ENCODE measurements at places on chromosomes 2 and 18.

DNA sequence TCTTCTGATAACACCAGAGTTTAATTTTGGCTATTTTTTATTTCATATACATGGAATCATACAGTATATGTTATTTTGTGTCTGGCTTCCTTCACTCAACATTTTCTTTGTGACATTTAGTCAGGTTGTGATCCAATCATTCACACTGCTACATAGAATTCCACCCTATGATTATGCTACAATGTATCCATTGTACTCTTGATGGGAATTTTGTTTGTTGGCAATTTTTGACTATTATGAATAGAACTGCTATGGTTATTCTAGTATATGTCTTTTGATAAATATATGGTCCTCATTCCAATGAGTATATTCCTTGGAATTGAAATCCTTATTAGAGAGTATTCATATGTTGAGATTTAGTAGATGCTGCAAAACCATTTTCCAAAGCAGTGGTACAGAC lies 936.4 kb upstream of the CHAC2 start:
- no peak for DNase-seq

GRCh38 chr2:205722283-205722918 lies 40.1 kb downstream of the NRP2 start:
- DNase-seq = no peak

DNA sequence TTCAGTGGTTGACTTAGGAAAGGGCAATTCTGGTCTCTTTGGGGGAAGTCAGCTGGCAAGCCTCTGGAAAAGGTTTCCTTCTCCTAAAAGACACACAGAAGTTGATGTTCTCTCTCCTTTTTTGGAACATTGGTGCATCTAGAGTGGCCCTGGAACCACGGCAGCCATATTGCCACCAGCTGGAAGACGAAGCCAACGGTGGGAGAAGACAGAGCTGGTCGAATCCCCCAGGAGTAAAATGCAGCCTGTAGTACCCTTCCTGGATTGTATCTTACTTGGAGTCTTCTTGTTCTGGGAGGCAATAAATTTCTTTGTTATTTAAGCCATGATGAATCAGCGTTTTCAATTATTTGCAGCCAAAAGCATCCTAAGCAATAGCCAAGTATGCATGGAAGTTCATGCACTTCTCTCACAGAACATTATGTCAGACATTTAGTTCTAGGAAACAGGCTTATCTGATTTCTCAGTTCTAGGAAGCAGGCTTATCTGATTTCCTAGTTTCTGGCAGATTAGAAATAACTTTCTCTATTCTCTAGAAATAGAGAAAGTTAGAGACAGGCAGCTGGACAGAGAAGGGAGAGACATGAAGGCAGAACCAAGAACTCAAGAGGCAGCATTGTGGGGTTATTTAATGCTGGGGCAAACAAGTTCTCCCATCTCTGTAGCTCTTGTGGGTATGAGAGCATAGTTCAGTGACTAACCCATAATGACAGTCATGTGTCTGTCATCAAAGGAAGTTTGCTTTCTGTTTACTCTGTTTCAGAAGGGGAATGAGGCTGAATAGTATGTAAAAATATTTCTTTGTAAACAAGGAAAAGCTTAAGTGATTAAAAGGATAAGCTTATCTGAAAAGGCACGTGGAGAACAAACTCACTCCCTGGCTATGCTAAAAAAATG lies 40.5 kb upstream of the NABP1 start:
- DNase-seq = peak; percentile 69

DNA sequence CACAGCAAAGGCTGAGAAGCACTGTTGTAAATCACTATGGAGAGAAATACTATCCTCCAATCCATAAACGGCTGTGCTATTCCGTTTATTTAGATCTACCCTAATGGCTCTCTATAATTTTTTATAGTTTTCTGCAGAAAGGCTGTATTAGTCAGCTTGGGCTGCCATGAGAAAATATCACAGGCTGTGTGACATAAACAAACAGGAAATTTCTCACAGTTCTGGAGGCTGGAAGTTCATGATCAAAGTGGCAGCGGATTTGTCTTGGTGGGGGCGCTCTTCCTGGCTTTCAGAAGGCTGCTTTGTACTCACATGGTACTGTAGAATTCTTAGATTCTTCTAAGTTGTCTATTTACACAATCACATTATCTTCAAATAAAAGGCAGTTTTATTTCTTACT lies 44.1 kb downstream of the C1D start:
- DNase-seq = no peak

DNA sequence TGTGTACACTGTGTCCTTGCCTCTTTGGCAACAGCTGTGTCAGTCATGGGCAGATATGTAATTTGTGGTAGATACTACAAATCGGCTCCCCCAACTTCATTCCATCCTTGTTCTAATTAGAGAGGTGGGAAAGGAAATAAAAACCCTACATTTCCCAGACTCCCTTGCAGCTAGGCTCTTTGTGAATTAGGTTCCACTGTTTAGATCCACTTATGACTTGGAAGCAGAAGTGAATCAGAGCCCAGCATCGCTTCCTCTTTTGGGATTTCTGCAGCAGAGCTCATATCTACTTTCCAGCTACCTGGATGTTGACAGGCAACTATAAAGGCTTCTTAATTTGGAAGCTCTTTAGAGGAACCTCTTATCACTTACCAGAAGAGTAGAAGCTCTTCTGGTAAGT lies 34.1 kb upstream of the NARS1 start:
- DNase-seq = no peak

DNA sequence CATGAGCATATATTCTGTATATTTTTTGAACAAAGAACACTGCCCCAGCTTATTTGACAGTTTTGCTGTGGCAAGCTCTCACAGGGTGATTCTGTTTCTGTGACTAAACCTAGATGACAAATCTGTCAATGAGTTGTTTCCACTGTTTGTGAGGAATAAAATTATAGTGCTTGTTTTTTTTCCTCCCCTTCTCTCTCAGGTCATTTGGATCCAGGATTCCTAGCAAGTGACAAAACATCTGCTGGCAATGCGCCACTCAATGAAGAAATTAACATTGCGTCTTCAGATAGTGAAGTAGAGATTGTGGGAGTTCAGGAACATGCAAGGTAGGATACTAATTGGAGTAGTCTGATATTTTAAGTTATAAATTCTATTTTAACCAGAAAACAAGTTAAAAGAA lies 149.3 kb downstream of the HAUS1 start:
- DNase-seq = no peak

- DNase-seq = no peak
These were observed 38.1 kb upstream of the SOCS6 start for GRCh38 chr18:70250781-70251180.

- DNase-seq = no peak
These were observed 26.4 kb downstream of the SLC66A2 start for GRCh38 chr18:79924814-79925731.

DNA sequence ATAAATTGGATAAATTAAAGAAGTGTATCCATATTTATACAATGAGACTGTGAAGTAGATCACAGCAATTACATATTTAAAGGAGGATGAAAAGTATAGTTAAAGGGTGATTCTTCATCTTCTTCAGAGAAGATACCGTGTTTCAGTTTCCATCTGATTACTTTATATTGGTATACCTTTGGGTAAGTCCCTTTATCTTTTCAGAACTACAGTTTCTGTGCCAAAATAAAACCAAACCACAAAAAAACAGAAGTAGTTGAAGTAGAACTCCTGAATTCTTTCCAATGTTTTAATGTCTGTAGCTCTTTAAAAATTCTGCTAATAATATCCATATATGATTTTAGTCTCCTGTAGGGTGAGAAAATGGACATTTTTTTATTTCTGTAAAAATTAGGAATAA lies 231.2 kb upstream of the LINC00305 start:
- DNase-seq = no peak

DNA sequence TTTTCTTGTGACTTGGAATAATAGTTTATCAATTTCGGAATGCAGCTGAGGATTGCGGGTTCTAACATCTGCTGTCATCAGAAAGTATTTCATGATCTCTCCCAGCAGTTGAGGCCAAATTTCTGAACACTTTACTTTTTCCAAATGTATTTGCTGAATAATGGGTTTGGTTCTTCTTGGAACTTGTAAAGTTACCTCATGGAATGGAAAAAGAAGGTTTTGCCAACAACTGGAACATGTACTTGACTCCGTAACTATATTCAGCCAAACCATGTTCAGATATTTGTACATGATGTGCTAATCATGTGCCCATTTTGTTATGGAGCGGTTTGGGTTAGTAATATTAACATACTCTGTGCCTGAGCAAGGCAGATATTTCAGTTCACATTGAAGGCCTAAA lies 119.6 kb downstream of the LCLAT1 start:
- DNase-seq = no peak

DNA sequence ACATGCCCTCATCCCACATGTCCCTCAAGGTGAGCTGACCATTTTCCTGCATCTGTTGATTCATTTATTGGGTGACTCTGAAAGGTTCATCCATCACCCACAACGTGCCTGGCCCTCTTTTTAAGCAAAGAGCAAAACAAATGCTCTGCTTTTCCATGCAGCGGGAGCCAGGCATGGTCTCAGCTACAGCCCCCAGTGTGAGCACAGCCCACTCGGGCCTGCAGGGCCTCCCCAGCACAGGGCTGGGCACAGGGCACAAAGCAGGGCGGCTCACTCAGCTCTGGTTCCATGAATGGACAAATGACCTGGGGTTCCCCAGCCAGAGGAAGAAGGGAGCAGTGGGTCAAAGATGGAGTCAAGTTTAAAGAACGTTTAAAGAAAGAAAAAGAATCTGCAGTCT lies 24.1 kb upstream of the OTOS start:
- no peak for DNase-seq

Measured in activated CD4-positive, alpha-beta T cell treated with anti-CD3 and anti-CD28 coated beads, Interleukin-10, Interleukin-2, amounts not matched to agents 100 ng/mL and 50 ng/mL, durations not matched to agents 16 hours and 8 hours (primary cell).